ENCODE measurements at places on chromosomes 3 and 15.

GRCh38 chr3:177827511-177828207 lies 630.4 kb upstream of the TBL1XR1 start:
- no peak for DNase-seq

DNA sequence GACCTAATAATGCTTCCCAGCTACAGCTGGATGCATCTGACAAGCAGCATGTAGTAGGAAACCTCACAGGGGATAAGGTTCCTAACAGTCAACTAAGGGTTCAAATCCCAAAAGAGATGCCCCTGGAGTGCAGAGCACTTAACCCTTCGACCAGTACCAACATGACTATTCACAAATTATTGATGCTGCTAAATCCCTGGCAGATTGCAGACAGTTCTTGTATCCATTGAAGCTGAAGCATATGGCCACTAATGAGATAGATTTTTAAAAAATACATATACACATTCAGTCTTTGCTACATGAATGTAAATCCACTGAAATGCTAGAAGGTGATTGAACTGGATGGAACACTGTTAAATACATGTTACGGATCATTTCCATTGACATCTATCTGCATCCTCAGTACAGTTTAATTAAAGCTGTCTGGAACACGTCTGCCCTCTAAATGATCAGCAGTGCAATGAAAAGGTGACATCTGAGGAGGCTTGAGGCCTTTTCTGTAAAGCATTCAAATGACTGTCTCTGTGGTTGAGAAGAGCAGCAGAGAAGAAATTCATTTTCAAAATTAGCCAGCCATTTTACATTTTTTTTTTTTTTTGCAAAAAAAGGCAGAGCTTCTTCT lies 19.5 kb upstream of the NANOGP8 start:
- DNase-seq = no peak

GRCh38 chr3:164060923-164061322 lies 1017.4 kb downstream of the SI start:
- no peak for DNase-seq

GRCh38 chr15:84804005-84804900 lies 12.9 kb upstream of the ALPK3 start:
- no peak for DNase-seq

DNA sequence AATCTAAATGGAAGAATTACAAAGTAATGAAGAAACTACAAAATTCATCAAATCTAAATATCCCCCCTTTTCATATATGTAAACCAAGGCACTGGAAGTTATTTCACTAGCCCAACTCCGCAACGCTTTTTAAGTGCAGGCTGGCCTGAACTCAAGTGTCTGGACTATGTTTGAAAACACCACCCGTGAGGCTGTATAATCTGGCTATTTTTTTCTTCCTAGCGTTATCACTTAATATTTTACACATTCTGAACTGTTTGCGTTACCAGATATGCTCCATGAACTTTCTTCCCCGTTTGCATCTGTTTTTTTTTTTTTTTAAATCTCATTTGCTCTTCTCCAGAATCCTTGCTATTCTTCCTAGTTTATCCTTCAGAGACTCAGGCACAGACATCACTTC lies 619.5 kb upstream of the CBLB start:
- no peak for DNase-seq

DNA sequence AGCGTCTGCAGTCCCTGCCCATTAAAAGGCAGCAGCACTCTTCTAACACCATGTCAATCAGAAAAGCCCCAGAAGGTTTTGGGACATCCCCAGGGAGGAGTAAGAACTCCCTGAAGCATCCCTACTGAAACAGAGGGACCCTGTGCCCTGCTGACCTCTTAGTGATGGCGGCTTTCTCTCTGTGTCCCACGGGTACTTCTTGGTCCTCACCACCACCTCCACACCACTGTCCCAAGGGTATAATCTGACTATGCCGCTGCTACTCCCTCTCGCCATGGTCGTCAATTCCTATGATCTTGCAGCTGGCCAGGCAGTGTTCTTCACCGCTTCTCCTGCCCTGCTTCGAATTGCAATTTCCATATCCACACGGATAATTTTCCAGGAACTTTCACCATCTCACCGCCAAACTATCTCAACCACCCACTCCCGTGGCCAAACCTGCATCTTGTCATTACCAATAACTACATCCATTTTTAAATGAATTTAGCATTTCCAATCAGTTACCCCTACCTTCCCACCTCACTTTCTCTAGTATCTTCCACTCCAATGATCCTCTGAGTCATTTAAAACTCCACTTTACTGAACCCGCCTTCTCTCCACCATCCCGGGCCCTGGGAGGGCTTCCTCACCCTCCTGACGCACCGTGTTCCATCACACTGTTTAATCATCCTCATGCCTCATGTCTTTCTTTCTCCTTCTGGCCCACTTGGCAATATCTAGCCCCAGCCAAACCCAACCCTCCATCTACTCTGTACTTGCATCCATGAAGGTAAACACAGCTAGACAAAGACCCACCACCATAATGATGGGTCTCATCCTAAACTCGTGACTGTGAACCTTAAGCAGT lies 23.7 kb downstream of the PRR23E start:
- no peak for DNase-seq

- no peak for DNase-seq
These were observed 27.1 kb downstream of the CGGBP1 start for GRCh38 chr3:88031642-88032077.

Measured in endodermal cell (in vitro differentiated cells).